ENCODE measurements at places on chromosomes 5 and 9.

DNA sequence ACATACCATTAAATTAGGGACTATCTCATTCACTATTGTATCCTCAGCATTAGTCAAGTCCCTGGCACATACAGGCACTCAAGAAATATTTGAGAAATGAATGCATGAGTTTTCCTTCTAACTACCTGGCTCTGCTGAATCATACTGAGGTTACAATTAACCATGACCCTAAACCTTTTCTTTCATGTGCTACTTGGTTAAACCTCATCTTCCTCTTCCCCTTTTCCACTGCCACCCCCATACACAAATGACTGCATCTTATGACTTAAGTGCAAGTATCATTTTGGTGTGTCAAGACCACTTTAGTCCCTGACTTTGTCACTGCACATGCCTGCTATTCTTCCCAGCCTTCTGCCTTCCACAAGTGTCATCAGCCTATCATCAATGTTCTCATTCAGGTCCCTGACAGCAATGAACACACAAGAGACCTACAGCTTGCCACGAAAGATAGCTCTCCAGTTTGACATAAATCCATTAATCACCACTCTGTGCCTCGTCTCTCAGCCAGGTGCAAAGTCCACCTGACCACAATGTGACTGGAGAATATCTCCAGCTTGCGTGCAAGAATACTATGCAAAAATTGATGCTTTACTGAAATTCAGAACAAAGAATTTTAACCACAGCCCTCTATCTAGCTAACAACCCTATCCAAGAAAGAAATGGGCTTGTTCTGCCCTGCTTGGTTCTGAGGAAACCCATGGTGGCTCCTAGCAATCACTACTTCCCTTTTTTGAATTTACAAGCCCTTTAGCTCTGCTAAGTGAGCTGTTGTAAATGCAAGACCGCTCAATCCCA is 74.5 kb downstream of the MAPKAP1 start:
- no peak for DNase-seq

DNA sequence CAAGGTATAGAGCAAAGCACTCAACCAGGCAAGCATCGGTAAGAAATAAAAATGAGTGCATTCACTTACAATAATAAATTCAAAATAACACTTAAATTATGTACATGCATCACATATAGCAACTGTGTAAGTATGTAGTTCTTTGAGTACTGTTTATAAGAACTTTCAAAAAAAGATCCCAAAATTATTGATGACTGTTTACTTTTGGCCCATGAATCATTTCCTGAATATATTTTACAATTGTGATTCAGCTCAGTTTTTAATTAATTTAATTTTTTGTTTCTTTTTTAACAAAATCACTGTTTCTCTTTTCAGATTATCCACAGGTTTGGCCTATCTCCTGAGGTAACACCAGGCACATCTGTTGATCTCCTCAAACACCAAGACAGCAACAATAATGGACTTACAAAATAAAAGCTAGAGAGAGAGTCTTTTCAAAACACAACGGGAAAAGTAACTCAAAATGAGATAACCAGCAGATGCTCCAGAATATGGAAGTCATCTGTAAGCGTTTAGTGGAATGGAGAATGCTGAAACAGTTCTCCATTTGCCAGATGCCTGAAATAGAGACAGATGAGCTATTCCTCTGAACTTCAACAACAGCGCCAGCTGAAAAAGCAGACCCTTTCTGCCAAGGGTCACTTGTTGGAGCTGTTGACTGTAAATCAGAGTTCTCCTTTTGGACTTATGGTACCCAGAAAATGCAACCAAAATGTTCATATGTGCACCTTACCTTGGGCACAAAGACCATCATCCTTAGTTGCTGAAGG is 348.6 kb upstream of the RGMB start:
- DNase-seq, result no peak

GRCh38 chr5:103355579-103355978 is 97.0 kb downstream of the MACIR start:
- DNase-seq, result no peak

GRCh38 chr5:81420039-81420667 is 26.2 kb upstream of the ACOT12 start:
- DNase-seq, result no peak

DNA sequence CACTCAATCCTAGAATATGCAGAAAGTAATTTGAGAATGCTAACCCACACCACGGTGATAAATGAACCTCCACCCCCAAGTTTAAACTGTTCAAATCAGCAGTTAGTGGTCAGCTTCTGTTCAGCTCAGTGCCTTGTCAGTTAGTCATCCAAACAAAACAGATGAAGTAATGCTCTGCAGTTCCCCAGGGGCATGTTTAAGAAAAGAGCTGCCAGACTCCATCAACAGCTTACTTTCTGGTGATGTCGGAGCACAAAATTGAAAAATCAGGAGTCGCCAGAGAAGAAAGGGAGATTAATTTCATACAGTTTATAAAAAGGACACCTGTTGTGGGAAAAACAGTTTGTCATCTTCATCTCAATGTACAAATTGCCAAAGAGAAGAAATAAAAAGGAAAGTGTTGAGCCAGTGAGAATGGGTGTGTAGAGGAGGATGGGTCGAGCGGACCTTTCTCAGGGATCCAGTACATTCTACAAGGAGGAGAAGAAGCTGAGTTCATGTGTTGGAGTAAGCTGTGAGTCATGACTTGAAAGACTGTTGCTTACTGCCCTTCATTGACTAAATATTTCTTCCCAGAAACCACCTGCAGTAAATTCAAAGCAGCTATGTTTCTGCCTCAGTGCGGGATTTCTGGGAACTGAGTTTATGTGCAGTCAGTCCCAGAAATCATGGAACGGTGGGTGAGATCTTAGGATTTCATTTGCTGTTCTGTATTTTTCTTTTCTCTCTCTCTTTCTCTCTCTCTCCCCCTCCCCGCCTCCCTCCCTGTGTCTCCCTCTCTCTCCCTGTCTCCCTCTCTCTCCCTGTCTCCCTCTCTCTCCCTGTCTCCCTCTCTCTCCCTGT is 13.7 kb downstream of the TRIO start:
- DNase-seq, result no peak

GRCh38 chr9:113898151-113898550 is 22.0 kb downstream of the ZNF618 start:
- DNase-seq, result no peak

DNA sequence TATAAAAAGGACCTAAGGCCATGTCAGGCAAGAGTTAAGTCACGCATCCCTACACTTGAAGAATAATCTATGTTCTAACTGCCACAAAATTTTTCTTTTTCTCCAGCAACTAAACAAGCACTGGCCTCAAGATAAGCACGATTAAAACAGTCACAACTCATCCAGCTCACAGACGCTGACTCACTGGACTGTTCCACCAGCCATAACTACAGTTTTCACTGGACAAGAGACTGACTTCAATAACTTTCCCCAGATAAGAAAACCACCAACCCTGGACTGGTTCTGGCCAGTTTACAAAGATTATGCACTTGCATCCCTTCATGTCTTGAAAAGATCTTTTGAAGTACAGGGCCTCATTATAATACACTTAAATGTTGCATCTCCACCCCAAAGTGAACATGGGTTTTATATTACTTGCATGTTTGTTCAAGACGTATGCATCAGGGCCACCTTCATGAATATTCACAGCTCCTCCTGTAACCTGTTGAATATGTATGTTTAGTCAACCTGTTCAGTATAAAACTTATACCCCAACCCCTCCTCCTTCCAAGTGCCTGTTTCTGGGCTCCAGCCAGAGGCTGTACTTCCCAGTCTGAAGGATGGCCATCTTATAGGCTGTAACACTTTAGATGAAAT is 129.3 kb upstream of the EPB41L4A start:
- DNase-seq, result no peak

Measured in activated T-helper 1 cell treated with anti-CD3 and anti-CD28 coated beads, Interleukin-2, amount 50 U/mL, for 16 hours (primary cell).